ENCODE measurements at places on chromosomes 1 and 21.

GRCh38 chr1:244089561-244089960, 38.5 kb downstream of the ZBTB18 start:
- no peak for DNase-seq

- DNase-seq: peak; percentile 27
Measured at GRCh38 chr1:45172005-45172404, 34.4 kb downstream of the ZSWIM5 start.

DNA sequence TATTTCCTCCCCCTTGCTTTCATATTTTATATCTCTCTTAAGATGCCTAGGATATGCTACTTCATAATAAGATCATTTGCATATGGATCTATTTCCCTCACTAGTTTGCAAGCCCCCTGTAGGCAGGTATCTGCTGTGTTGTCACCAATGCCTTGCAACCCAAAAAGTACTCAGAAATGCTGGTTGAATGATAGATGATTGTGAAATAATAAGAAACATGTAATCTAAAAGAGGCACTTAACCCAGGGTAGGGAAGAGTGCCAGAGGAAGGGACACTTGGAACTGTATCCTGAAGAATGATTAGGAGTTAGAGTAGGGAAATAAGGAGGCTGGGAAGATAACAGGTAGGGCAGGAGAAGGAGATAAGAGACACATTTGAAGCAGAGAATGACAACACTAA, 12.3 kb downstream of the ATPAF1 start:
- DNase-seq: no peak

DNA sequence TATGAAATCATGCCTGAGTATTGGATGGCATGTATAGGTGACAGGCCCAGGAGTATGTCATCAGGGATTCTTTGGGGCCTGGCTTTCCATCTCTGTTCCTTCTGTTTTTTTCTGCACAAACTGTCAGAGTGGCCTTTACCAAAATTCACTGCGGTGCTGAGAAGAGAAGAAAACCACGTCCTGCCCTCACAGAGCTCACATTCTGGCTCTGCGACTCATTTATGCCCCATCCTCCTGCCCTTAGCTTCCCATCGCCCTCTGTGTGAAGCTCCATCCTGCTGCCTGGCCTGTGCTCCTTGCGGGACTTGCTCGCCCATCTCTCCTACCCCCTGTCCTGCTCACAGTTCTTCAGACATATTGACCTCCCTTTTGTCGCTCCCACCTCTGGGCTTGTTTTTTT, 73.4 kb downstream of the HUNK start:
- DNase-seq: no peak

GRCh38 chr1:155086128-155086741, 7.6 kb downstream of the EFNA3 start:
- DNase-seq: peak; percentile 55
